Cerebellar nuclear complex (tissue), 1 donor: ENCODE measurements at places on chromosomes 7 and 10.

DNA sequence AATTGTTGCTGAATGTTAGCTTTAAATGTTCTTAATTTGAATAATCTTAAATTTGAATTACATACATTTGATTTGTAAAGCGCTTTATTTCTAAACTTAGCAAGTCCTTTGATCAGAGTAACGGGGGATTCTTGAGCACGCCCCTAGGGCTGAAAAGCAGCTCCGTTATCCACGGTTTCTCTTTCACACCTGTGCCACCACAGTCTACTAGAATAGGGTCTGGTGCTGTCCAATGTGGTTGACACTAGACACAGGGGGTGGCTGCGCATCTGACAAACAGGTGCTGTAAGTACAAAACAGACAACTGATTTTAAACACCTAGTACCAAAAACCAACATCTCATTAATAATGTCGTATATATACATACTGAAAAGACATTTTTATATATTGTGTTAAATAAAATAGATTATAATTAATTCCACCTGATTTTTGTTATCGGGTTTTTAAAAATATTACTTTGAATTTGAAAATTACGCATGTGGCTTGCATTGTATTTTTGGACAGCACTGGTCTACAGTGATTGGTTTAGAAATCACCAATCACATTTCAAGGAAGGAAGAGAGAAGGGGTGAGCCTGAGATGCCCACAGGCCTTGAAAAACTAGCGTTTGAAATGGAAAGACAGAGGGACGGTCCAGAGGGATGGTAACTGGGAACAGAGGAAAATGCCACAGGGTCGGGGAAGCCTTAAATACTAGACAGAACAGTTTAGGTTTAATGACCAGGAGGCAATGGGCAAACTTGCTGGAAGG is 7.3 kb downstream of the SEPHS1 start:
- peak; percentile 36 for DNase-seq

- DNase-seq: no peak
These were observed 216.9 kb downstream of the LRMDA start for GRCh38 chr10:75648351-75648750.

DNA sequence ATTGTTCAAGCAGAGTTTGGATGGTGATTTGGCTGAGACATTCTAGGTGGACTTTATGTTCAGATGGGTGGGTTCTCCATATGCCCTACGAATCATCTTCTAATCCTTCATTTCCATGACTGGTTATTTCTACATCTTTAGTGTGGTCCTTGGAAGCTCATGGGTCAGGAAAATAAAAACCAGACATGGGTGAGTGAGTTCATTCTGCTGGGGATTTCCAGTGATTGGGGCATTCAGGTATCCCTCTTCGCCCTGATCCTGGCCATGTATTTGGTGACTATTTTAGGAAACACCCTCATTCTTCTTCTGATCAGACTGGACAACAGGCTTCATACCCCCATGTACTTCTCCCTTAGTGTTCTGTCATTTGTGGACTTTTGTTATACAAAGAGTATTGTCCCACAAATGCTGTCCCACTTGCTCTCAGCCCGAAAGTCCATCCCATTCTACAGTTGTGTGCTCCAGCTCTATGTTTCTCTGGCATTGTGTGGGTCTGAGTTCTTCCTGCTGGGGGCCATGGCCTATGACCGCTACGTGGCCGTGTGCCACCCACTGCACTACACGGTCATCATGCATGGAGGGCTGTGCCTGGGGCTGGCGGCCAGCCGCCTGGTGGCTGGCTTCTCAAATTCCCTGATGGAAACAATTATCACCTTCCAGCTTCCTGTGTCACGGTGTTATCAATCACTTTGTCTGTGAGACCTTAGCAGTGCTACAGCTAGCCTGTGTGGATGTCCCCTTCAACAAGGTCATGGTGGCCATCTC is 19.2 kb upstream of the OR6B1 start:
- no peak for DNase-seq

- DNase-seq: no peak
These were observed 172.0 kb upstream of the ITGB1 start for GRCh38 chr10:33129996-33130386.

GRCh38 chr10:49025347-49025983 is 85.8 kb upstream of the LRRC18 start:
- no peak for DNase-seq

- DNase-seq: no peak
These were observed 37.0 kb upstream of the MINDY3 start for GRCh38 chr10:15897287-15897686.

DNA sequence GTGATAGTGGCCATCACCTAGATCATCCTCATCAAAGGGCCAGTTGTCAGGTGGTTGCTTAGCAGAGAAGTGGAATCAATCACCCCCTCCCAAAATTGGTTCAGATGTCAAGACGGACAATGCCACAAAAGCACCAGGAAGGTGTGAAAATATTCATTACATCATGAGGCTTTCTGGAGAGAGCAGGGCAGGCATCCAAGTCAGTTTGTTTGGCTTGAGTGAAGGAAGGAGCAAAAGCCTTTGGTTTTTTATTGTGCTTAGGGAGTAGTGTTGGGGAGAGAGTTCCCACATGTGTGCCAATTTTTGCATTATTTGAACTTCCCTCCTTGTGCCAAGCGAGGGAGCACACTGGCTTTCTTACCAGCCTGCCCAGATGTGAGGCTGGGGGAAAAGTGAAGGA is 1082.9 kb downstream of the LRMDA start:
- no peak for DNase-seq

- DNase-seq: no peak
These were observed 73.5 kb downstream of the CUX1 start for GRCh38 chr7:101890749-101891523.

DNA sequence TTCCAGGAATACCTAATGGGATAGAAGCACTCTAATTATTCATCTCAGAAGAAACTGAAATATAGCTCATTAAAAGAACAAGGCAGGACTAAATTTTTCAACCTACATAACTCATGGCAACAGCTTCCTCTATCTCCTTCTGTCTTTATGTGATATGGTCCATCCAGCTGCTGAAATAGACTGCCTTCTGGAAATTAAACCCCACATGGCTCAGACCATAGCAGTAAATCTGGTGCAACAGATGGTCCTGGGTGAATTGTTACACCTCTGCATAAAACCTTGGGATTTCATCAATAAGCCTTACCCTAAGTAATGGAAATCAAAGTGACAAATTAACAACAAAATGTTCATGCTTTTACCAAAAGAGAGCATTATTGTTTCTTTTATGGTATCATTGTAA is 205.6 kb upstream of the CSTF2T start:
- no peak for DNase-seq

GRCh38 chr7:107495516-107495915 is 25.7 kb downstream of the GPR22 start:
- no peak for DNase-seq

GRCh38 chr7:50538478-50538877 is 26.7 kb downstream of the DDC start:
- no peak for DNase-seq

DNA sequence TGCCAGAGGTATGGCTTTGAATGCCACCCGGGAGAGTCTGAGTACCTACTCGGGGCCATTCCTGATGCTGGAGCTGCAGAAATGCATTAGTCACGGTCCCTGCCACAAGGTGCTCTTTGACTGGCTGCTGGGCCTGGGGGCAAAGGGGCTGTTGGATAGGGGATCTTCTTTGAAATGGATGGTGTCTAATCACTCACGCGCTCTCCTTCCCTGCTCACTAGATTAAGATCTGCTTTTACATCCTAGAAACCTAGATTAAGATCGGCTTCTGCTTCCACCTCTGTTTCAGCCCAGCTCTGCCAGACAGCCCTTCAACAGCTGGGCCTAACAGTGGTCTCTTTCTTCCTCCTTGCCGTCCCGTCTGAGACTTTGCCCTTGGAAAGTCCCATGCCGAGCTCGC is 57.2 kb downstream of the PAX2 start:
- no peak for DNase-seq

- no peak for DNase-seq
These were observed 678.3 kb upstream of the C7orf33 start for GRCh38 chr7:147912291-147912690.

DNA sequence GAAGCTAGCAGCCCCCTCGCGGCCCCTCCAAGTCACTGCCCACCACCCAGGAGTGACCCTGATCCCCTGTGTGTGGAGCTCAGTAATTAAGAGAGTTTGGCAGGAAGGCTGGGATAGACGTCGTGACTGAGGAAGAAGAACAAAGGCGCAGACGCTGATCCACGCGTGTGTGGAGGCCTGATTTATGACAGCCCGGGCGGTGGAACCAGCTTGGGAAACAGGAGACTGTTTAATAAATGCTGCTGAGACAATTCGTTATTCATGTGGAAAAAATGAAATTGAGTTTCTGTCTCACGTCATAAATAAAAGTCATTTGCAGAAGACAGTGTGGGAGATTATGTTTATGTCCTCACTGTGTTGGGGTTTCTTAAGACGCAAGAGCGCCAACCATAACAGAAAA is 130.8 kb downstream of the ELFN1 start:
- DNase-seq: no peak

DNA sequence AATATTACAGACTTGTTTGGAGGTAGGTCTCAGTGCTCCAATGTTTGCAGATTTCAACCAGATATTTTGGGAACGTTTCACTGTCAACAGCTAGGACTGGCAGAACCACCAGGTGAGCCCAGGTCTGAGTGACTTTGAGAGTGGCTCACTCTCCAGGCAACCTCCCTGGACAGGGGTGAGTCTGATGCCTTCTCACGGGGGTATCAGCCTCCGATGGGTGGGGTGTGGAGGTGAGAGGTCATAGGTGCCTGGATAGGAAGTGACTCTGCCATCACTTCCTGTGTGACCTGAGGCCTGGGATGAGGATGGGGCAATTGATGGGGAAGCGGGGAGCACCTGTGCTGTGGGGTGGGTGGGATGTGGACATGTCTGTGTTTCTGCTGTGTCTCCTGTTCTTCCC is 4.6 kb downstream of the AZGP1 start:
- no peak for DNase-seq

GRCh38 chr7:77537136-77537777 is at the start of gene PTPN12:
Gene PTPN12, plus strand, starts transcription at chr7:77537295. Its CDS starts 252 bp downstream, at chr7:77537547.
- DNase-seq: no peak

DNA sequence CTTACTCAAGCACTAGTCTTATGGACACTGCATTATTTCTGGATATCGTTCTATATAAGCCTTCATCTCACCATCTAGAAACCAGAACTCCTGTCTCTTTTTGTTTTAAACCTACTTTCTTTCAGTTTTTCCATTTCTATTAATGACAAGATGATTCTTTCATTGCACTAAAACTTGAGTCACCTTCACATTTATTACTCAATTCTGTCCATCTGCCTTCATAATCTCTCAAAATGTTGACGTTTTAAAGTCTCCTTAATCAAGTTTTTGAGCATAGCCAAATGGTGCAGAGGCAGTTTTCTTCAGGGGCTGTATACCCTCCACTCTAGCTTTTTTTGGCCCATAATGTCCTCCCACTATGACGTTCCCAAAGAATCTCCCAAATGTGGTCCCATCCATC is 17.6 kb downstream of the STAM start:
- no peak for DNase-seq

DNA sequence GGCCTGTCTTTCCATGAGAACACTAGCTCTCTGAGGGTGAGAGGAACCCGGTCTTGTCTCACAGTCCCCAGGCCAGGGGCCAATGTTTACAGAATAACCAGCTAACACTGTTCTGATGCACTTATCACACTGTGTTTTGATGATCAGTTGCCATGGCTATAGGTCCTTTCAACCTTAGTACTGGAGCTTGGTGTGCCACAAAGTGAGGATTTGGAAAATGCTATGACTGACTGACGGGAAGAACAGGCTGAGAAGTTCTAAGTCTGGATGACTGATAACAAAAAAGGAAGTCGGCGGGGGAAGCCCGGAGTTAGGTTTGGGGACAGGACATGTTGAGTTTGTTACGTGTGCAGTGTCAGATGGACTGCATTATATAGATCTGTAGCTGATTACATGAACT is 141.8 kb downstream of the CTTNBP2 start:
- DNase-seq: no peak

DNA sequence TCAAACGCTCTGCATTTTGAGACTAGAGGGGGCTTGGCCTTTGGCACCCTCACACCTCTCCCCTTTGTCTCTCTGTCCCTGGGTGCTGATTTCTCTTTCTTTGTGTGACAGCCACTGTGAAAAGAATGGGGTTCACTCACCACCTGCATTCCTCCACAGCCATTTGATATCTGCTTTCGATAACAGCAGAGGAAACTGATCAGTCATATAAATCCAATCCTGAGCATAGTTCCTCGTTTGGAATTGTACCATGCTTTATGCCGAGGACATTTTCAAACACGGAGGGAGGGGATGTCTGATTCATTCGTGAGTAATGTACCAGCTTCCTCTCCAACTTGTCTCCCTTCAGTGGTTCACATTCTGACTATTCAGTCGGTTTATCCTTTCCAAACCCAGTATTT is 15.8 kb downstream of the MET start:
- no peak for DNase-seq

DNA sequence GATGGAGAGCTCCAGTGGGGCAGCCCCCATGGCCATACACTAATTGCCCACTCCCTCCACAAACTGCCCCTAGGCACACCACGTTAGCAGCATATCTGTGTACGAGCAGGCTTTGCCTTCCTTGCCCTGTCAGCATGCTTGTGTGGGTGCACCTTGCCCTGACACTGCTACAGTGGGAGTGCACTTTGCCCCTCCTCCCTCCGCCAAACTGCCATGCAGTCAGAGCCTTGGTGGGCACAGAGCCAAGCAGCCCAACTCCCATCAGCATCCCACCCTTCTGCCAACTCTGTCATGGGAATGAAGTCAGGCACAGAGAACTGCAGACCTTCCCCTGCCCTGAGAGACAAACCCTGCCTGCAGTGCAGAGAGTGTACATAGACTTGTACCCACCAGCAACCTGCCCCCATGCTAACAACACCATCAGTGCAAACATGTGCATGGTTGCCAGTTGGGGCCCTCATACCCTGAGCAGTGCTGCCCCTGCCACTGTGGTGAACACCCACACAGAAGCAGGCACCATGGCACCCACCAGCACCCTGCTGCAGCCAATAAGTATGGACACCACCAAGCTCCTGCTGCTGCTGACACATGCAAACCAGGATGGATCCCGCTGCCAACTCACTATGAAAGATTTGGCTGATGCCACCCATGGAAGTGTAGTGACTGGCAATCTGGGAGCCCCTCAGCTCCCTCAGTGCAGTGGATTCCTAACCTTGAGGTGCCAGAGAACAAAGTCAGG is 1197.7 kb upstream of the CELF2 start:
- DNase-seq: no peak

- no peak for DNase-seq
These were observed 106.0 kb downstream of the TCERG1L start for GRCh38 chr10:131205556-131205955.

DNA sequence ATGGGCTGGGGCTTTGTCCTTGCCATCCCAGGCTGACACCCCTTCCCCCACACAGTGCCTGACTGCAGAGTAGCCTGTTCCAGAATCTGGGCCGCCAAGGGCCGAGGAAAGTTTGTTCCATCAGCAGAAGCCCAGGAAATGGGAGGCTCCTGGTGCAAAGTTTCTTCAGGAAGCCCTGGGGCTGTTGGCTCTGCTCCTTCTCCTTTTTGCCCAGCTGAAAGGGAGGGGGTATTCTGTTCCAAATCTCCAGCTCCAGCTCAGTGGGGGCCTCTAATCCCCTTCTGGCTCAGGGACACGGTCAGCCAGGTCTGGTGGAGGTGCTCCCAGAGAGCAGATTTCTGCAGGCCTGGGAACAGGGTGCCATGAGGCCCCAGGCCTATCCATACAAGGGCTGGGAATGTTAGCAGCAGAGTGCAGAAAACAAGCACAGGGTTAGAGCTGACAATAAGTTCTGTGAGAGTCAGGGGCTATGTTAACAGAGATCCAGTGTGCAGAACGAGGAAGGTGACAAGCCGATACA is 399.5 kb downstream of the RPS24 start:
- no peak for DNase-seq
